ENCODE measurements at places on chromosomes 3 and 15. TPM values are rescaled to one million over a fixed set of nuclear protein-coding genes. Genes with fewer than 3 reads are reported as not detected.

Gene P2RY12
- total RNA-seq: not detected

Gene ALDH1A3
- not detected for total RNA-seq

Gene HYKK
- 2.5 TPM for total RNA-seq

Gene TUSC7
- total RNA-seq: not detected

Gene AP3B2
- 0.39 TPM for total RNA-seq

Gene ITIH1
- total RNA-seq: not detected

Gene TMEM158
- total RNA-seq: not detected

Gene SCN11A
- total RNA-seq: 0.07 TPM

- peaks cover 2% of the 10 kb centered on the region for H3K27me3 ChIP-seq
- no peak for DNase-seq
- H3K4me3 ChIP-seq: no peak overlapping the region
- no peaks in the 10 kb centered on the region for H3K4me1 ChIP-seq
- no peak overlapping the region for H3K27ac ChIP-seq
Measured at GRCh38 chr3:152609891-152610290, 225.0 kb upstream of the P2RY1 start.

GRCh38 chr15:85399627-85400026 lies 19.2 kb downstream of the AKAP13 start:
- H3K36me3 ChIP-seq: peaks cover 2% of the 10 kb centered on the region
- H3K4me1 ChIP-seq: peaks cover 70% of the 10 kb centered on the region
- H3K4me3 ChIP-seq: no peak overlapping the region
- H3K27ac ChIP-seq: no peak overlapping the region

DNA sequence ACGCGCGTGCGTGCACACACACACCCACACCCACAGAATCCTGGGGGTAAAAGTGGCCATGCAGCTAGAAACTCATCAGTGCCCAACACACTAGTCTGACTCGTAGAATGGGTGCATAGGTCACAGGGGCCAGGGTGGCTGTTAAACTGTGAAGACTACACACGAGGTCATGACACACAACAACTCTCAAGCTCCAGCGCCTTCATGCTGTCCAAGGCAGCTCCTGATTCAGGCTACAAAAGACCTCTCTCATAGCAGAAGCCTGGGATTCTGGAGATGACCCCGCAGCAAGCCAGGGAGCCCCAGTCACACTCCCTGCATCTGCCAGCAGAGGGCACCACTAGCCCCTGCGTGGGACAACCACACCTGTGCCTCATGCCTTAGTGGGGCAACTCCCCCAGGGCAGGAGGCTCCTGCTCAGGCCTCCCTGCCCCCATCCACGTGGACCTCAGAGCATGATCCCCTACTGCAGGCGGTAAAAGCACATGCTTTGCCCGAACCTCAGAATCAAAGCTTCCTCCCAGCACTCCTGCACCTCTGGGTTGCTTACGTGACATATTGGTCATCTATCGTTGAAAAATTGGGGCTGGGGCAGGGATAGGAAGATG lies 93.1 kb downstream of the LRIG1 start:
- peaks cover 19% of the 10 kb centered on the region for H3K36me3 ChIP-seq
- no peak overlapping the region for H3K27ac ChIP-seq
- no peaks in the 10 kb centered on the region for H3K4me1 ChIP-seq

DNA sequence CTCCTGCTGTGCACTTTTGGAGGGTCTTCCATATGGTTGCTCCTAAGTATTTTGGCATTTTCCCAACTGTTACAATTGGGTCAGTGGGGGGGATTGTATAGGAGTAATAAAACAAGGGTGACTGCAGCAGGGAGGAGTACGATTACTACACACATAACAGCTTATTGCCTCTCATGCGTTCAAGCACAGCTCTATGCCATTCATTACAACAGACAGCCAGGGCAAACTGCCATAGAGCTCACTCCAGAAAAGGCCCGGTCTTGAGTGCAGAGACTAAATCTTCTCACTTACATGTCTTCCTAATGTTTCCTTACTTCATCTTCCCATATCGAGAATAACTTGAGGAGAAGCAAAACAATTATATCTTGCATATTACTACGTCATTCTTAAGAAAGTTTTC lies 1.4 kb upstream of the CHMP2B start:
- H3K27me3 ChIP-seq: peaks cover 9% of the 10 kb centered on the region
- H3K4me1 ChIP-seq: peaks cover 31% of the 10 kb centered on the region
- H3K4me3 ChIP-seq: no peak overlapping the region
- DNase-seq: no peak
- peaks cover 3% of the 10 kb centered on the region for H3K36me3 ChIP-seq
- H3K27ac ChIP-seq: no peak overlapping the region

DNA sequence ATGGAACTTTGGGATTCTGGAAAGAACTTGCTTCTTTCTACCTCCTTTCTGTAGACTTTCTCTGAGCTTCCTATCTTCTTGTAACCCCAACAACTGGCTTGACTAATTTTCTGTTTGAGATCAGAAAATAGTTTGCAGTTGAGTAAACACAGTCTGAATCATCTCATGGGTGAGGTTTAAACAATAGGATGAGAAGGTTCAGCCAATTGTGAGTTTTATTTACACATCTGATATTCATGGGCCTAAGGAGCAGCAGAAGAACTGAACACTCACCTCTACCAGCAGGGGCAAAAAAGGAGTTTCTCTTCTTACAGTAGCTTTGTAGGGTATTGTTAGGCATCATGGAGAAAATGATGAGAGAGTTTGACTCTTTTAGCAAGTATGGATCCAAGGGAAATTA lies 54.2 kb downstream of the DTWD1 start:
- DNase-seq: no peak
- no peaks in the 10 kb centered on the region for H3K36me3 ChIP-seq

GRCh38 chr3:194935061-194935460 lies 249.4 kb downstream of the FAM43A start:
- no peaks in the 10 kb centered on the region for H3K4me1 ChIP-seq
- H3K27me3 ChIP-seq: peaks cover 2% of the 10 kb centered on the region
- no peak overlapping the region for H3K4me3 ChIP-seq
- H3K27ac ChIP-seq: no peak overlapping the region
- no peak for DNase-seq

DNA sequence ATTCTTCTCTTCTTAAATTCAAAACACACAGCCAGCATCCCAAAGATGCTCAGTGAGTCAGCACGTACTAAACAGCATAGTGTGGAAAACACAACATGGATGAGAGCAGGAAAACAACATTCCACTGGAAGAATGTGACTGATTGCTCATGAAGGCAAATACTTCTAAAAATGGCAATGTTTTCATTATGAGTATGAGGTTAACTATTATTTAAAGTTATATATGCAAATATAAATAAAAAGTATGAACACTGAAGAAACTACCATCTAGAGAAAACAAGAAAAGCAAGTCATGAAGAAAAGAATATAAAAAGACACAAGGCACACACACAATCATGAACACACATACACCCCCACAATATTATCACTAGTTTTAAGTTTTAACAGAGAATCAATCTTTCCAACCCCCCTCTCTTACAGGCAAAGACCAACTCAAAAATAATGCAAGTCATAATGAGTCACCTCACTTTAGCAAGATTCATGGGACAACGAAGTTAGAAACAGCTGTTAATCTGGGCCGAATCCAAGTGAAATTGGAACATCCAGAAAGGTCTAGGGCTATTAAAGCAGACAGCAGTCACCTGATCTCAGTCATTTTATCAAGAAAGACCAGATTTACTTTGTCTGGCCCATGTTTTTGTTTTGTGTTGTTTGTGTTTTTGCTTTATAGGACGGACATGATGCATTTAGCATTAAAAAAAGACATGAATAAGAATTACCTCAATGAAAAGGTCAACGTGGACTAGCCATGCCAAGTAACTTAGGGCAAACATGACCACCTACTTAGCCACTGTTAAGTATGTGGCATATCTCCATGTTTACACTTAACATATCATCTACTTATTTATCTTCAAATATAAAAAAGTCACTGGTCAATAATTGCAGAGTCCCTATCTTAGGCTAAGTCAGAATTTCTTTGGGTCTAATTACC lies 18.1 kb downstream of the GBE1 start:
- DNase-seq: no peak
- H3K4me1 ChIP-seq: peaks cover 7% of the 10 kb centered on the region
- H3K36me3 ChIP-seq: peaks cover 13% of the 10 kb centered on the region
- no peak overlapping the region for H3K27ac ChIP-seq

DNA sequence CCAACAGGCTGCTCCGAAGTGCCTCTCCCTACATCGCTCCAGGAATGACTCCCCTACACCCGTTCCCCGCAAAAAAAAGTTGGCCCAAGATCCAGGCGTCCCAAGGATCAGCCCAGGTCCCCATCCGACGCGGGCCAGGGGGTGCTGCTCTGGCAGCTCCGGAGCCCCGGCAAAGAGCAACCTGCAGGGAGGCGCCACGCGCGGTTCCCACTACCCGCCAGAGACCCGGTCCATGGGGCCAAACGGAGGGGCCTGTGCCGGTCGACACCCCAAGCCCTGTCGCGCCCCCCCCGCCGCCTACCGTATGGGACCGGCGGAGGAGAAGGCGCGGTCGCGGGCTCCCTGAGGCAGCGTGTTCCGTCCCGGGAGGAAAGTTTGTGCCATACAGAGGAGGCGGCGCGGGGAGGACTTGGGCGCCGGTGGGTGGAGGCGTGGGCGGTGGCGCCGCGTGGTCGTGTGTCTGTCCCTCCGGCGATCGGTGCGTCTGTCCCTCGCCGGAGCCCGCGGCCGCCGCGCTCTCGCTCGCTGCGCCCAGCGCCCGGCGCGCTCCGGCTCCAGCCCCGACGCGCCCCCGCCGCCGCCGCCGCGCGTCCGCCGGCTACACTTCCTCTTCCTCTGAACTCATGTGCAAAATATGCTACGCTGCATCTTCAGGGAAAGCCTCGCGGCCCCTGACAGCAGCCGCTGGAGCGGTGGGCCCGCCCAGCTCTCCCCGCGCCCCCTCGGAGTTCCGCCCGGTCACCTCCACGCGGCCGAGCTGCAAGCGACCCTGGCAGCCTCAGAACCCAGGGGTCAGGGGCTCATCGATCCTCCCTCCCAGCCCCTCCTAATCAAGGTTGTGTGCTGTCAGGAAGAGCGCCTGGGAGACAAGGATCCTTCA lies at the start of gene RFTN1:
Gene RFTN1, minus strand, starts transcription at position 559 of the 880 bp plus-strand sequence. CDS start 19,830 bp downstream, outside the sequence.
- H3K4me1 ChIP-seq: peaks cover 67% of the 10 kb centered on the region
- peak within 1 kb of the TSS; percentile 99 for H3K4me3 ChIP-seq
- no peaks in the 10 kb centered on the region for H3K27me3 ChIP-seq
- peaks cover 30% of the 10 kb centered on the region for H3K36me3 ChIP-seq
- DNase-seq: peak; percentile 74

DNA sequence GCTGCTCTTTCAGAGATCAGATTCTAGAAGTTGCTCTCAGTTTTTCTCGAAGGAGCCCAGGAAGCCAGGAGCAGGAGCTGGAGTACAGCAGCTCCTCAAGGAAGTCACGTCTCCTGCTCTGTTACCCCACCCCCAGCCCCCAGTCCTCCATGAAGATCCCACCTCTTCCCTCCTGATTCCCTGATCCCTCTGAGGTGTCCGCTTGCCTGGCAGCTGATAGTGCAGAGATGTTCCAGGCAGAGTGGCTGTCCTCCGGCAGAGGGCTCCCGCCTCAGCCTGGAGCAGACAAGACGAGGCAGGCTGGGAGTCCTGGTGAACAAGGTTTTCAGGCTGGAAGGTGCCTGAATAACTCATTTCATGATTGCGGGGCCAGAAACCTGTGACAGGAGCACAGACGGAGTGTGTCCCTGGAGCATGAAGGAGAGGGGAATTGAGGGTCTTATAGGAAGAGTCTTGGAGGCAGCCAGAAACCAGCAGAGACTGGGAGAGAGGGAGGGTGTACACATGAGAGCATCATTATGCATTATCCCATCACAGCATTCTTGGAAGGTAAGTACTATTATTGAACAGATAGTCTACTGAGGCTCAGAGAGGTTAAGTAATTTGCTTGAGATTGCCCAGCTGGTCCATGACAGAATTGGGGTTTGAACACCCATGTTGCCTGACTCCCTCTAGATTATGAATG lies 1.2 kb downstream of the HRH1 start:
- peaks cover 12% of the 10 kb centered on the region for H3K4me1 ChIP-seq
- no peaks in the 10 kb centered on the region for H3K36me3 ChIP-seq
- peak; percentile 56 for DNase-seq
- no peak overlapping the region for H3K27ac ChIP-seq
- no peak overlapping the region for H3K4me3 ChIP-seq

DNA sequence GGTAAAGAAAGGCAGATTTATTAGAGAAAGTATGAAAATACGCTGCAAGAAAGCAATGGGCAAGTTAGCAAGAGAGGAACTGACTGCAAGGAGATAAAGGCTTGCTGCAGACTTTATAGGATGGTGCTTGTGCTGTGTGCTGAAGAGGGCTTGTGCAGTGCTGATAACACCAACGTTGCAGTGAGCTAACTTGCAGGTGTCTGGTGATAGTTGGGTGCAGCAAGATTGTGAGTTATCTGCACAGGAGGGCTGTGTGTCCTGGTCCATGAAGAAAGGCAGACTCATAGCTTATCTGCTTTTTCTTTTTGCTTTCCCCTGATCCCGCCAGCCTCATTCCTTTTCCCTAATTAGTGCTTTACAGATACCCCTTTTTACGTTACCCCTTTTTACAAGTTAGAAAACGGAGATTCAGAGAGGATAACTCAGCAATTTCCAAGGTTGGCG lies 58.0 kb upstream of the ZNF148 start:
- H3K4me3 ChIP-seq: no peak overlapping the region
- H3K27me3 ChIP-seq: no peaks in the 10 kb centered on the region
- H3K36me3 ChIP-seq: no peaks in the 10 kb centered on the region

- no peaks in the 10 kb centered on the region for H3K36me3 ChIP-seq
- no peak for DNase-seq
Measured at GRCh38 chr3:185792955-185793354, 31.9 kb downstream of the IGF2BP2 start.

DNA sequence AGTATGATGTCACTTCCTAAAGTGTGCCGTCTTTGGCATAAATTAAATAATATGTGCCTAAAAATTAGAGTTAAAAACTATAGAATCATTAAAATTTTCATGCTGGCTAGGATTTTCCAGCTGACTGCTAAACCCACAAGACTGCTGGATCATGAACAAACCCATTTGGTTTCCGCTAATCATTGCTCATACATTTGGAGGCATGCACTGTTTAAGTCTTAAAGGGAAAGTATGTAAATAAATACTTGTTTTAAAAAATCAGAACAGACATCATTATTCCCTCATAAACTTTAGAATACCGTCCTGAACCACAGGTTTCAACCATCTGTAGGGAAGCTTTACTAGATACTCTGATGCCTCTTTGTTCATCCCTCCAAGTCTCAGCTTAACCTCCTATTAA lies 26.5 kb downstream of the ATP6V1A start:
- no peak overlapping the region for H3K27ac ChIP-seq
- H3K27me3 ChIP-seq: no peaks in the 10 kb centered on the region
- peaks cover 14% of the 10 kb centered on the region for H3K4me1 ChIP-seq
- no peaks in the 10 kb centered on the region for H3K36me3 ChIP-seq

- H3K4me3 ChIP-seq: no peak overlapping the region
- no peaks in the 10 kb centered on the region for H3K27me3 ChIP-seq
- no peaks in the 10 kb centered on the region for H3K4me1 ChIP-seq
- no peak for DNase-seq
- H3K27ac ChIP-seq: no peak overlapping the region
- H3K36me3 ChIP-seq: no peaks in the 10 kb centered on the region
Measured at GRCh38 chr3:146889626-146890025, 284.5 kb upstream of the PLSCR5 start.

Measured in activated CD4-positive, alpha-beta T cell treated with anti-CD3 and anti-CD28 coated beads for 36 hours (primary cell).